Epithelial cell of proximal tubule (primary cell): ENCODE measurements at places on chromosomes 7 and 10. TPM values are rescaled to one million over a fixed set of nuclear protein-coding genes. Genes with fewer than 3 reads are reported as not detected.

GRCh38 chr7:77453531-77453930 lies 37.4 kb upstream of the GSAP start:
- DNase-seq, result no peak

The ZNF37A gene
- 3.7 and 12.5 TPM in 2 replicates for total RNA-seq

DNA sequence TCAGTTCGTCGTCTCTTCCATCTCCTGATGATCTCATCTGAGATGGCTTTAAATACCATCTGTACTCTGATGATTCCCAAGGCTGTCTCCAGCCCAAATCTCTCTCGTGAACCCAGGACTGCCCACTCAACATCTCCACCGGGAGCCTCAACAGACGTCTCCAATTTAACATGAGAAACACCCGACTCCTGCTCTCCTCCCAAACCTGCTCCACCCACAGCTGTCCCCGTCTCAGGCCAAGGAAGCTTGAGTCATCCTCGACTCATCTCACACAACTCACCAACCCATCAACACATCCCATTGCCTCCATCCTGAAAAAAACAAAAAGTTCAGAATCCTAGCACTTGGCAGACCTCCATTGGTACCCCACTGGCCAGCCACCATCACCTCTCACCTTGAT lies 29.7 kb upstream of the CALN1 start:
- no peak for DNase-seq

GRCh38 chr7:106875508-106875907 lies 10.4 kb downstream of the PIK3CG start:
- DNase-seq, result no peak

- DNase-seq, result no peak
Observed at GRCh38 chr10:10209167-10209566, 808.5 kb upstream of the CELF2 start.

The HK1 gene
- 84.4 and 99.7 TPM in 2 replicates for total RNA-seq

The CLCN1 gene
- not detected in 2 replicates for total RNA-seq

The FGFBP3 gene
- total RNA-seq, result 0.12 and 1.2 TPM in 2 replicates

DNA sequence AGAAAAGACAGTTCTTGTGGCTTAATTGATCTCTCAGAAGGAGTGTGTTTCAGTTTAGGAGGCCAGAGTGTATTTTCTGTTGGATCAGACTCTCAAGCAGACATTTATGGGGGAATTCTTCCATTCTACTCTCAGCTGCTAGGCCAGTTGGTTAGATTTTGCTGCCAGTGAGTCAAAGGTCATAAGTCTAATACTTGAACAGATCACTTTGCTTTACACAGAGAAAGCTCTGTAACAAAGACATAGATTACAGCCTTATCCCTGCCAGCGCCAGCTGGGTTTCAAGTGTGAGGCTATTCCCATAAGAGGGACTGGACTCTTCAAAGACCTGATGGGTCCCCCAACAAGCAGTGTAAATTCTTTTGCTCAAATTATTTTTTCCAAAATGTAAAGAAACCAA lies 145.6 kb upstream of the SEMA3C start:
- DNase-seq, result no peak

- DNase-seq, result no peak
Observed at GRCh38 chr7:27099453-27100370, 2.8 kb downstream of the HOXA2 start.

- no peak for DNase-seq
Observed at GRCh38 chr7:156919132-156919713, 26.2 kb upstream of the LMBR1 start.

- no peak for DNase-seq
Observed at GRCh38 chr10:28545967-28546644, 13.2 kb downstream of the WAC start.

The ALOX5 gene
- 1.7 and 4.7 TPM in 2 replicates for total RNA-seq

DNA sequence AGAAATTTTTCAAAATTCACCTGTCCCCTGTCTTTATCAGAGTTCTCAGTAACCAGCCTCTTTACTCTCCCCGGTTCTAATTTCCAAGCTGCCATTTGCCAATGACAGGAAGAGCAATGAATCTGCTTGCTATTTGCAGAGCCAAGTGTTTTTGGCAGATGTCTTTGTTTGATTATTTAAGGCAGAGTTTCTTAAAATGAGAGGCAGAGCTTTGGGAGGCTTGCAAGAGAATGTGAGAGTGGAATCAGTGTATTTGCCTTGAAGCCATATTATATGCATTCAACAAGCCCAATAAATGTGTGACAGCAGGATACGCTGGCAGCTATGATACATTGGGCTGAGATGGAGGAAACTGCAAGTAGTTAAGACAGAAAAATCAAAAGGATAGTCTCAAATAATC lies 196.5 kb downstream of the PHF14 start:
- no peak for DNase-seq
